ENCODE measurements at places on chromosomes 6 and 20. TPM values are rescaled to one million over a fixed set of nuclear protein-coding genes. Genes with fewer than 3 reads are reported as not detected.

DNA sequence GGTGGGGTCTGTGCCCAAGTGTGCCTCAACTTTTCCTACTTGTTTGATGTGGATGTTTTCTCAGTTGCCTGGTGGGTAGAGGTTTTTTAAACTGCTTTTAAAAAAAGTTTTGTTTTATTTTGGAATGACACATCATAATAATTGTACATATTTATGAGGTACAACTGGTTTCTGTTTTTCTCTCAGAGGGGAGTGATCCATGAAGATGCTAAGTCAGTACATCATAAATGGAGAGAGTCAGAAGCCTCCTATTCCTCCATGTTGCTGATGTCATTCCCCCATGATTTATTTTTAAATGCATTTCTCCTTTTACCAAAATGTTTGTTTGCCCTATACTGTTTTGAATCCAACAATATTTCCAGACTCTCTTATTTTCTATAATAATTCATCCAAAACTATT, 77.3 kb upstream of the CLVS2 start:
- peaks cover 5% of the 10 kb centered on the region for H3K36me3 ChIP-seq
- H3K27ac ChIP-seq: no peak overlapping the region
- no peaks in the 10 kb centered on the region for H3K27me3 ChIP-seq

GRCh38 chr6:9112544-9112943, 677.2 kb upstream of the SLC35B3 start:
- no peaks in the 10 kb centered on the region for H3K27me3 ChIP-seq
- H3K36me3 ChIP-seq: no peaks in the 10 kb centered on the region
- no peak for DNase-seq
- no peak overlapping the region for H3K4me3 ChIP-seq
- no peaks in the 10 kb centered on the region for H3K4me1 ChIP-seq

DNA sequence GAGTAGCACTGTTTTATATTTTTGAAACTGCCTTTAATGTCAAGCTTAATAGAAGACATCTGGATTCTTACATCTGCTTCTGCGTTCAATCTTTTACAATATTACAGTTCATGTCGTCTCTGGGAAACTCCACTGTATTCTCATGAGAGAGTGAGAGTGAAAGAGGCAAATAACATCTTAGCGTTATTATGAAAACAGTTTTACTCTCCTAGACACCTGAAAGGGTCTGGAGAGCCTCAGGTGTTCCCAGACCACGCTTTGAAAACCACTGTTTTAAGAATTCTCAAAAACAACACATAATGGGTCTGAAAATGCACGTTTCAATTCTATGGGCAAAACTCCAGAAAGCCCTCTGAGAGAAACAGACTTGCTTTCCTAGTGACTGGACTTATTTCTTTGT, 63.3 kb downstream of the ARHGAP18 start:
- H3K4me3 ChIP-seq: no peak overlapping the region
- DNase-seq: no peak
- peaks cover 11% of the 10 kb centered on the region for H3K4me1 ChIP-seq
- no peaks in the 10 kb centered on the region for H3K27me3 ChIP-seq
- no peak overlapping the region for H3K27ac ChIP-seq

DNA sequence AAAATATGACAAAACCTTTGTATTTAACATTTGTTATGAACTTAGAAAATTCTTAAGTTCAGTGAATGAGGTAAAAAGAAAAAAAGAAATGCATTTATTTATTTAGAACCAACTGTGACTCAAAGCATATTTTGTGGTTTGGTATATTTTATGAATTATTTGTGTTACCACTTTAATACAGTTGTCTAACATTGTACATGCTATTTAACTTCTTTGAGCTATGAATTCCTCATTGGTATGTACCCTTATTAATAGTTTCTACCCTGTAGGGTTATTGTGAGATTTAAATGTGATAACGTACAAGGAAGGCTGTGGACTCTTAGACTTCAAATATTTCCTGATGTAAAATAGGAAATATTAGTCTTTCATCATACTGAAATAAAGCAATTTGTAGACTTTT, 162.6 kb downstream of the MMUT start:
- no peaks in the 10 kb centered on the region for H3K36me3 ChIP-seq
- H3K27me3 ChIP-seq: no peaks in the 10 kb centered on the region

DNA sequence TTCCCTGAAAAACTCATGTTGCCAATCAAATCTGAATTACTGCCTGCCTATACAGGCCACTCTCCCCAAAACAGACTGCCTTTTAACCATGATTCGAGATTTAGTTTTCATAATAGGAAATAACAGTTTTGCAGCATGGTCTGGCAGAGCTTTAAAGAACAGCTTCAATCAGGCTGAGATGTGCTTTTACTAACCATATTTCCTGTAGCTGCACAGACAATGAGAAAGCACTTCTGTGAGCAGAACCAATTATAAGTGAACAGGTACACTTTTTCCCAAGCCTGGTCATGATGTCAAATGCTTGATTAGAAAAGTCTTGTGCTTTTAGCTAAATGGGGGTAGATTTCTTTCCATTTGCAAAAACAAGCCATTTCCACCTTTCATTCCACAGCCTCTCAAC, 108.2 kb downstream of the THEMIS start:
- H3K4me1 ChIP-seq: no peaks in the 10 kb centered on the region
- H3K4me3 ChIP-seq: no peak overlapping the region
- no peak for DNase-seq
- H3K27me3 ChIP-seq: no peaks in the 10 kb centered on the region
- no peak overlapping the region for H3K27ac ChIP-seq

DNA sequence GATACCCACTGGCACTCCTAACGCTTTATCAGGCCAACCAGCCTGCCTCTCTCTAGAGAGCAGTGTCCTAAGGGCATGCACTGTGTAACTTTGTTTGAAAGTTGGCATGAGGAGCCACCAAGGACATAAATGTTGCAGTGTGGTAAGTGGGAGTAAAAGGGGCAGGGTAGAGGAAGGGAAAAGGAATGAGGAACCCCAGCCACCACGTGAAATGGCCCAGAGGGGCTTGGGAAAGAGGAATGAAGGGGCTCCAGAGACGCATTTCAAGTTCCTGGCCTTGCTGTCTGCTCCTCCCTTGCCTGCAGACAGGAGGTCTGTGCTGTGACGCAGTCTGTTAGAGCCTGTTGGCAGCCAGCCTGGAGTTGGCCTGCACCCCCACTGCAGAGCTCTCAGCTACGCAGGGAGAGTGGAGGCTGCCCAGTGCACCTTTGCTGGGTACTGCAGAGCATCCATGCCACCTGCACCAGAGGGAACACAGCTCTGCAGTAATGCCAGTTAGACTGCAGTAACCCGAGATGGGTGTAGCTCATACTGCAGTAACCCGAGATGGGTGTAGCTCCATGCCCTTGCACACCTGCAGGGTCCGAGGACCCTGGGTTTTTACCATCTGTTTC, 86.8 kb upstream of the SNAP25 start:
- peaks cover 7% of the 10 kb centered on the region for H3K27me3 ChIP-seq
- no peak overlapping the region for H3K27ac ChIP-seq
- no peaks in the 10 kb centered on the region for H3K36me3 ChIP-seq
- DNase-seq: no peak

DNA sequence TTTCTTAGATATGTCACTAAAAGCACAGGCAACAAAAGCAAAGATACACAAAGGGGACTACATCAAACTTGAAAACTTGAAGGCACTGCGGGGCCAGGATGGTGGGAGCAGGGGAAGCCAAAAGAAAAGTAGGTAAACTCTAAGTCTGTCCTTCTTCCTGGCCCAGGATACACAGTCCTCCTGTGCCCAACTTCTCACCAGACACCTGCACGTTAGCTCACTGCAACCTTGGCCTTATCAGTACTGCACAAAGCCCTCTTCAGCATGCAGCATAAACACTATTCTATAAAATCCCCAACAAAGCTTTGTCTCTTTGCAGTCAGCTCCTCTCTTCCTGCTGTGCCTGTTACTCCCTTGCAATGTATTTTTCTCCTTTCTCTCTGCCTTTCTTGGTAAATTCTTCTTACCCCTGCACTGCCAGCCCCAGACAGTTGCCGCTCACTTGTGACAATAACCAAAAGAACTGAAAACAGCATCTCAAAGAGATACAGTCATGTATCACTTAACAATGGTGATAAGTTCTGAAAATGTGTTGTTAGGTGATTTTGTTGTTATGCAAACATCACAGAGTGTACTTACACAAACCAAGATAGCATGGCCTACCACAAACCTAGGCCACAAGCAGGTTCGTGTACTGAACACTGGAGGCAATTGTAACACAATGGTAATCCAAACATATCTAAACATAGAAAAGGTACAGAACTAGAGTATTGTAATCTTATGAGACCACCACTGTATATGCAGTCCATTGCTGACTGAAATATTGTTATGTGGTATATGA, 51.2 kb downstream of the NINL start:
- H3K36me3 ChIP-seq: peaks cover 5% of the 10 kb centered on the region
- peaks cover 9% of the 10 kb centered on the region for H3K27me3 ChIP-seq
- peaks cover 5% of the 10 kb centered on the region for H3K4me1 ChIP-seq
- H3K27ac ChIP-seq: no peak overlapping the region
- no peak for DNase-seq

- H3K4me1 ChIP-seq: no peaks in the 10 kb centered on the region
- no peak overlapping the region for H3K27ac ChIP-seq
- H3K4me3 ChIP-seq: no peak overlapping the region
- no peak for DNase-seq
- H3K27me3 ChIP-seq: no peaks in the 10 kb centered on the region
Measured at GRCh38 chr6:132041706-132042105, 90.5 kb upstream of the CCN2 start.

DNA sequence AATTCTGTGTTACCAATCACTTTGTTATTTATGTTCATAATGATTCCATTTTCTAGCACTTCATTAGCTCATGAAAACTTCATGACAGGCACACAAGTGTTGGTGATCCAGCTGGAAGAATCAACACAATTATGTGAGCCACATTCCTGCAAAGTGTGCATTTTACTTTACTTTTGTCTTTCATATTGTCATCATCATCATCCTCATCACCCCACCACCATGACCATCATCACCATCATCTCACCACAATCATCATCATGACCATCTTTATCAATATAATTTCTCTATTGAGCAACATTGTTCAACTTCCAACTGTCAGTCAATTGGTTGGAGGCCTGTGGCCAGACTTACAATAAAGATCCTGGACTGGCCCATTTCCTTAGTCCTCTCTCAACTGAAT, 159.4 kb upstream of the PRSS16 start:
- H3K27ac ChIP-seq: no peak overlapping the region
- DNase-seq: no peak
- no peak overlapping the region for H3K4me3 ChIP-seq
- H3K36me3 ChIP-seq: no peaks in the 10 kb centered on the region
- H3K27me3 ChIP-seq: peaks cover 64% of the 10 kb centered on the region

DNA sequence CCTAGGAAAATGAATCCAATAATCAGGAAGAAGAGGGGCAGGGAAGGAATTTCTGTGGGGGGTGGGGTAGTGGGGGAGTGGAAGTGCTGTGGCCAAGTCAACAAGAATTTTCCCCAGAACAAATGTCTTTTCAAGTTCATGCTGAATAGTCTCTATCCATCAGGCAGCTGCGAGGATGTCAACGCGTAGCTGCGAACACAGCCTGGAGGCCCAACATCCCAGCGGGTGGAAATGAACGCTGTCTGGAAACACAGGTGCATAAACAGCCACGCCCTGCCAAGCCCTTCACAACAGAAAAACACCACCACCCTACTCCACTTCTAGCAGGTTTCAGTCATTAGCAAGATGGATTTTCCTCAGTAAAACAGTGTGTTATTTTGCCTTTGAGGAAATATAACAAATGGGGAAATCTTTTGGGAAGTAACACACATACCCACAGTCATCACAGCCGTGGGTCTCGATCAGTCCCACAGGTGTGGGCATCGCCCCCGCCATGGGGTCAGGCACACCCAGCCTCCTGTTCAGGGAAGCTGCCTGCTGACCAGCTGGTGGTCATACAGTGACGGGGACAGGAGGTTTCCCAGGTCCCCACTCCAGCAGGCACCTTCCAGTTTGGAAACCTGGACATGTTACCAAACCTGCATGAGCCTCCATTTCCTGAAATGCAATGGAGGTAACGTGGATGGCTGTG, 112.1 kb upstream of the THBS2 start:
- no peaks in the 10 kb centered on the region for H3K27me3 ChIP-seq
- no peaks in the 10 kb centered on the region for H3K36me3 ChIP-seq
- H3K4me3 ChIP-seq: no peak overlapping the region
- no peak for DNase-seq
- no peaks in the 10 kb centered on the region for H3K4me1 ChIP-seq

DNA sequence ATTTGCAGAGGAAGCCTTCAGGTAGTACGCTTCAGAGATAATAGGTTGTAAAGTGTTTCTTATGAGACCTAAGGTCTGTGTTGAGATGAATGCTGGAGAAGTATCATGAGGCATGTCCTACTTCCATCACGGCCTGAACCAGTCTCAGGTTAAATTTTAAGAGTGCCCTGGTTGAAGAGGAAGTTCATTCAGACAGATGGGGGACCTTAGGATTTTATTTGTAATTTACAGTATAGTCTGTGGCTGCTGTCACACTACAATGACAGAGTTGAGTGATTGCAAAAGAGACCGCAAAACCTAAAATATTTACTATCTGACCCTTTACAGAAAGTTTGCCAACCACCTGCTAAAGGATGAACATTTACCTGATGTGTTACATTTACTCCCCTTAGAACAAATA, 70.9 kb downstream of the UST start:
- no peaks in the 10 kb centered on the region for H3K36me3 ChIP-seq
- DNase-seq: no peak
- H3K27ac ChIP-seq: no peak overlapping the region
- no peak overlapping the region for H3K4me3 ChIP-seq
- H3K4me1 ChIP-seq: peaks cover 16% of the 10 kb centered on the region

GRCh38 chr20:19232997-19233794, 20.8 kb downstream of the SLC24A3 start:
- H3K27ac ChIP-seq: no peak overlapping the region
- H3K4me1 ChIP-seq: no peaks in the 10 kb centered on the region
- peak overlapping the region; percentile 2 for H3K4me3 ChIP-seq
- no peaks in the 10 kb centered on the region for H3K36me3 ChIP-seq
- peaks cover 16% of the 10 kb centered on the region for H3K27me3 ChIP-seq

DNA sequence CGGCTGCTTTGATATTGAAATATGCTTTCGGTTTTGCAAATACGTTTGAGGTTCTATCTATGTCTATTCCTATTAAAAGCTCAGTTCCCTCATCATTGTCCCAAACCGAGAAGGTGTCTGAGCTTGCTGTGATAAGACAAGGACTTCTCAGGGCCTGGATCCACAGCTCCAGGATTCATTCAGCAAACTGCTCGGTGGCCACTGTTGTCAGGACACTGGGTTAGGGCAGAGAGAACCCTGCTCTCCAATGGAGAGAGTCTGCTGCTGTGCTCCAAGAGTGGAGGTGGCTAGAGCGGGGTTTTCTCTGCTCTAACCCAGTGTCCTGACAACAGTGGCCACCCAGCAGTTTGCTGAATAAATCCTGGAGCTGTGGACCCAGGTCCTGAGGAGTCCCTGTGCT, 198.5 kb downstream of the CDH4 start:
- no peaks in the 10 kb centered on the region for H3K4me1 ChIP-seq
- H3K4me3 ChIP-seq: no peak overlapping the region
- no peak for DNase-seq
- H3K27ac ChIP-seq: no peak overlapping the region
- H3K36me3 ChIP-seq: no peaks in the 10 kb centered on the region

- no peaks in the 10 kb centered on the region for H3K4me1 ChIP-seq
- no peaks in the 10 kb centered on the region for H3K36me3 ChIP-seq
- H3K27me3 ChIP-seq: peaks cover 42% of the 10 kb centered on the region
- no peak overlapping the region for H3K27ac ChIP-seq
- H3K4me3 ChIP-seq: no peak overlapping the region
- no peak for DNase-seq
Measured at GRCh38 chr20:8121666-8122065, 10.4 kb upstream of the PLCB1 start.

GRCh38 chr6:79301290-79301689, 66.8 kb upstream of the HMGN3 start:
- no peaks in the 10 kb centered on the region for H3K36me3 ChIP-seq
- H3K4me1 ChIP-seq: no peaks in the 10 kb centered on the region
- no peak overlapping the region for H3K4me3 ChIP-seq

Gene RBBP8NL
- total RNA-seq: not detected

Gene GFOD1
- 9.7 TPM for total RNA-seq

Gene SAMD10
- 33.3 TPM for total RNA-seq

Measured in natural killer cell treated with Interleukin-12 subunit alpha and Interleukin-12 subunit beta and Interleukin-15 and Interleukin-18, amount 100 ng/mL, for 72 hours (primary cell).